NCI-H774 (cell line): ENCODE measurements at places on chromosomes 4 and X.

GRCh38 chrX:97587171-97587570 lies 703.5 kb downstream of the RPA4 start:
- no peak for DNase-seq

GRCh38 chr4:26609391-26609790 lies 25.5 kb downstream of the TBC1D19 start:
- no peak for DNase-seq

DNA sequence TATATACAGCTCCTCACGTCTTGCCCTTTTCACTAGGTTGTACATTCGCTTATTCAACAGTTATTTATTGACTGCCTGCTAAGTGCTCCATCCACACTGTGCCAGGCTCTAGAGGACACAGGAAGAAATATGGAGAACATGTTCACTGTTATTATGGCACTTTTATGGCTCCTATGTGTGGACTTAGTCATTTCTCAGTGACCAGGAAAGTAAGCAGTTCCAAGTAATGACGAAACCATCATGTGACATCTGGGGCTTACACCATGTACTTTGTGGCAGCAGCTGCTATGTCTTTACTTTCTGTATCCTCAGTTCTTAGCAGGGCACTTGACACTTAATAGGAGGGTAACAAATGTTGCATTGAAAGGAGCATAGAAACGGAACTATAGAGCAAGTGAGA lies 278.0 kb downstream of the ANK2 start:
- no peak for DNase-seq

- DNase-seq = no peak
These were observed 766.6 kb downstream of the FAT4 start for GRCh38 chr4:126081336-126081735.

DNA sequence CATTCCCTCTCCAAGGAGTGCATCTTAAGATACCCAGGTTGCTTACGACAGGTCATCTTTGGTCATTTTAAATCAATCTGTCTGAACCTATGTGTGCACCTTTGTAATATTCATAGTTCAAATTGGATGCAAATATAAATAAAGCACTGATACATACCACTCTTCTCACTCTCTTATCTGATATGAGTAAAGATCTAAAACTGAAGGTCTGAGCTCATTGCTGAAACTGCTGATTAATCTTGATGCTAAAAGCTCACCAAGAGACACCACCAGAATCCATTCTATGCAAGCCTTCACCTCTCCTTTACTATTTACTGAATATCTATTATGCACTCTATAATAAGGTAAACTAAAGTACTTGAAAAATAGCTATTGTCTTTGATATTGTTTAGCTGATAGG lies 16.6 kb downstream of the HSD17B13 start:
- no peak for DNase-seq

- DNase-seq = no peak
These were observed 3.4 kb upstream of the CPLX1 start for GRCh38 chr4:829291-829690.

- no peak for DNase-seq
These were observed 1250.7 kb downstream of the RAPGEF2 start for GRCh38 chr4:160353548-160353947.
